ENCODE measurements at places on chromosomes 12 and 14.

GRCh38 chr12:124227951-124228711, 66.8 kb upstream of the RFLNA start:
- DNase-seq = no peak

DNA sequence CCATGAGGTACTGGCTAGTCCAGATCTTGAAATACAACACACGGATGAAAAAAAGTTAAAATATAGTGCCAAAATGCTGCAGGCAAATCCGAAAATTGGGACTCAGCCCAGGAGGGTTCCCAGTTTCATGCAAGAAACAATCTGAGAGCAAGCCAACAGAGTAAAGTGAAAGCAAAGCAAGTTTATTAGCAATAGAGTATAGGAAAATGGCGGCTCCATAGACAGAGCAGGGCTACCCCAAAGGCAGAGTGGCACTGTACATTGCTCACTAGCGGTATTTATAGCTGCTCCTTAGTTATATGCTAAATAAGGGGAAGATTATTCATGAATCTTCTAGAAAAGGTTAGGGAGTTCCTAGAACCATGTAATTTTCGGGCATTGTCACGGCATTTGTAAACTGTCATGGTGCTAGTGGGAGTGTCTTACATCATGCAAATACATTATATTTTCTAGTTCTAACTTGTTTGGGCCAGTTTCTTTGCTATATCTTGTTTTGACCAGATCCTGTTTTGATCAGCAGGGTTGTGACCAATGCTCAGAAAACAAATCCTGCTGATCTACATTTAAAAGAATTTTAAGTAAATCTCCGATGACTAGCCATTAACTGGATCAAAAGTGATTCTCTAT, 29.1 kb downstream of the RECQL start:
- DNase-seq = no peak

DNA sequence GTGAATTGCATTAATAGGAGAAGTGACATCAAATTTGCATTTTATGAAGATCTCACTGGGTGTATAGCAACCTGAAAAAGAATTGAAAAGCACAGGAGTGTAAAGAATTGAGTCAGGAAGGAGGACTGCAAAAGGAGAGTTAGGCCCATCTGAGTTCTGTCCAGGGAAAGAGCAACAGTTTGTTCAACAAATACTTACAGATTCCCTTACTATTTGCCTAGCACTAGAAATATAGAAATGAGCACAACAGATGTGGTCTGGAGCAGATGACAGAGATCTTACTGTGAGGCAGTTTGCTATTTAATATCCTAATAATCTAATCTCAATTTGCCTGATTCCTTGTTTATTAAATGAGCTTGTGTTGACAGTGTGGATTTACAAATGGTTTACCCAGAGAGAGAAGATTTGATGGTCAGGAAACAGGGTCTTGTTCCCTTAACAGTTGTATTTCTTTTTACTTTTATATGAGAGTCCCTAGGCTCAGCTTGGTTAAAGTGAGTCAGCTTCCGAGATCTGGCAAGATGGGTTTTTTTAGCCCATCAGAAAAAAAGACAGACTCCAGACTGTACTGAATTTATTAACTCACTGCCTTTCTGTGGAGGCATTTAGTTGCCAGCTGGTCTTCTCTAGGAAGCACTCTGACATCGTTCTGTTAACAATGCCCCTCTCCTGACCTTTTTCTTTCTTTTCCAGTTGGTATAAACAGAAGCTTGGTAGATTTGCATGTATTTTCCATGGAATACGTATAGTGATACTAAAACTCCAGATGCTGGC, 229.7 kb downstream of the TTC6 start:
- no peak for DNase-seq

- DNase-seq = no peak
Observed at GRCh38 chr12:127174881-127175280, 1092.1 kb upstream of the TMEM132C start.

- no peak for DNase-seq
Observed at GRCh38 chr14:69231486-69231885, 28.5 kb upstream of the GALNT16 start.

GRCh38 chr14:49975799-49976198, 82.9 kb downstream of the ARF6 start:
- DNase-seq = peak; percentile 35

- no peak for DNase-seq
Observed at GRCh38 chr12:6768990-6769389, 2.8 kb downstream of the PTMS start.

DNA sequence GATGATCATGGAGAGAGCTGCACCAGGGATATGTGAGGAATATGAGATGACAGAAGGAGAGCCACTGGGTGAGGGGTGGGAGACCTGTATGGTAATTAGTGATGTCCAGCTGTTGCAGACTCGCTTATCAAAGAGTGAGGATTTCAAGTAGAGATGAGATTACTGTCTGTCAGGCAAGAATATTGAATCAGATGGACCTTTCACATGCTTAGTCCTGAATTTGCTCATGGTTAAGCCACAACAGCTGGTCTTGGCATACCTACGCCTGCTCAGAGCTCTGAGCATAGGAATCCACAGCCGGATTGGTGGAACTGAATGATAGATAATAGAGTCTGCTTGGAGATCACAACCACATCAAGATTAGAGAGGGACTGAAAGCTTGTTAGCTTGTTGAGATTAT, 115.2 kb upstream of the ARHGAP5 start:
- DNase-seq = no peak

GRCh38 chr12:91763654-91764370, 381.8 kb downstream of the BTG1 start:
- DNase-seq = no peak

- DNase-seq = no peak
Observed at GRCh38 chr14:30624132-30624423, 2.0 kb downstream of the SCFD1 start.

GRCh38 chr14:86574778-86575129, 1044.8 kb downstream of the FLRT2 start:
- no peak for DNase-seq

DNA sequence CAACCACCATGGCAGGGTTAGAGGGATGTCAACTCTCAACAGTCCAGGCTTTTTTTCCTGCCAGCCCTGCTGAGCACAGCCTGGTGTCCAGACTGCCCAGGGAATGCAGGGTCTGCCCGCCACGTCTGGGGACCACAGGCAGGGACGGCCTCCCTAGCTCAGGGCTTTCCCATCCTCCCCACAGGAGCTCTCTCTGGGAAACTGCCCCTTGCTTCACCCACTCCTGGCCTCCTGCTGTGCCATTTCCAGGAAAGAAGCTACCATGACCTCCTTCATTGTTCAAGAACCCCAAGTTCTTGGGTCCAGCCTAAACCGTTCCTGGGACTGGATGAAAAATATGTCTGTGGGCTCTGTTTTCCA, 4.8 kb downstream of the SCNN1A start:
- DNase-seq = no peak
